ENCODE measurements at places on chromosomes 2 and 18.
A peak's percentile ranks its signal among the peaks of the same experiment; 100 is the strongest.

- DNase-seq: no peak
Observed at GRCh38 chr18:23207994-23208393, 72.7 kb downstream of the CABLES1 start.

GRCh38 chr18:69963196-69963595 is 15.5 kb upstream of the CD226 start:
- no peak for DNase-seq

GRCh38 chr2:37837628-37838328 is 87.3 kb upstream of the RMDN2 start:
- no peak for DNase-seq

GRCh38 chr2:11389551-11390398 is 45.3 kb upstream of the ROCK2 start:
- no peak for DNase-seq

DNA sequence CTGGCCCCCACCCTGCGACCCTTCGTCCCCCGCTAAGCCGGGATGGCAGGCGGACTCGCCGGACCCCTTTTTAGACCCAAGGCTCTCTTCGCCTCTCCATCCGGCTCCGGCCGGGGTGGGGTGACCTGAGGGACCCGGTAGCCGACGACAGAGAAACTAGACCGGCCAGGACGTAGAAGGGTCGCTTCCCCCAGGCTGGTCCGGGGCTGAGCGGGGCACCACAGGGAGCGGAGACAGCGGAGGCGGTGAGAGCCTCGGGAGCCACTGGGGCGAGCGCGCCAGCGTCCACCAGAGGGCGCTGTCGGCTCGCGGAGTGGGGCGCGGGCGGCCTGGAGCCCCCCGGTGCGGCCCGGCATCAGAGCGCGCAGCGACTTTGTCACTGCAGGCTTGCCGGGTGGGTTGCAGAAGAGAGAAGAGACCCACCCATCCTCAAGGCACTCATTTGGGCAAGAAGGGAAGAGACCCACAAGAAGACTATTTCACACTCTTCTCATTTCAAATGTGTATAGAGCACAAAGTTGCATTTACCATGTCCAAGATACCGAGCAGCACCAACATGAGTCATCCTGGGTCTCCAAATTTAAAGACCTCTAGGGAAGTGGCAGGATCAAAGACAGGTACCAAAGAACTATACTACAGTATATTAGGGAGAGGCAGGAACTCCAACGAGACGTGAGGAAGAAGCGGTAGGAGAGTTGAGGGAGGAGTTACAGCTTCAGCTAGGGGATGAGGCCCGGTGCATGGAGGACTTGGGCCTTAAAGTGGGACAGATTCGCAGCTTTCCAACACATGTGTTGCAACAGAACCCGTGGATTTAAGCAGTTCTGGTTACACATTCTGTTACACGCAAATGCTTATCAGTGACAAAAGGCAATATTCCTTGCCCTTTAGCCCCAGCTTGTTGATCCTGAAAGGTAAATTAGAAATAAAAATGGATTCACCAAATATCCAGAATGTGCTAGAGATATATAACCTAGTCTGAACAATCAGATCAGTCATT is 7.6 kb upstream of the PRKCE start:
- peak; percentile 46 for DNase-seq

DNA sequence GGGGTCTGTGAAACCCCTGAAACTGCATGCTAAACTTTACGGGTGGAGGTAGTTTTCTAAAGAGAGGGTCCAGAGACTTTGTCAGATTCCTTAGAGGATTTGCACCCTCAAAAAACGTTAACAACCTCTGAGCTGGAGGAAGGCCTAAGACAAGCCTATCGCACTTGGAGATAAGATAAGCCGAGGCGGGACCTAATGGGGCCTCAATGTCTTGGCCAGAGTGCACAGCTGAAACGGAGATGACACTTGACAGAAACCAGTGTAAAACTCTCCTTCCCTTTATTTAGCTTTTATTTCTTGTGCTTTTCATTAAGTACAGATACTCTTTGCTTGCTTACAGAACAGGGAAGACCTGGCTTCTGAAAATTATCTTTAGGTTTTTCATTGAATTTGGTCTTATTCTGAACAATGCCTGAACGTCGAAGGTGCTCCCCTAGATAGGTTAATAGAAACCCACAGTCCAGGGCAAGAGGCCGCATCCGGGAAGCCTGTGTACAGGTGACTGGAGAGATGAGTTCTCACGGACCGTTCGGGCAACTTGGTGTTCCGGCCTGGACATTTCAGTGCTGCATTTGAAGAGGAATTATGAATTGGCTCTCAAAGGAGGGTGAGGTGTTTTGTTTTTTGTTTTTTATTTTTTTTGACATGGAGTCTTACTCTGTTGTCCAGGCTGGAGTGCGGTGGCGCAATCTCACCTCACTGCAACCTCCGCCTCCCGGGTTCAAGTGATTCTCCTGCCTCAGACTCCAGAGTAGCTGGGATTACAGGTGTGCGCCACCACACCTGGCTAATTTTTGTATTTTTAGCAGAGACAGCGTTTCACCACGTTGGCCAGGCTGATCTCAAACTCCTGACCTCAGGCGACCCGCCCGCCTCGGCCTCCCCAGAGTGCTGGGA is 49.7 kb downstream of the SH3BP4 start:
- no peak for DNase-seq

- no peak for DNase-seq
Observed at GRCh38 chr2:179410552-179411356, 146.1 kb upstream of the SESTD1 start.
